Vagina (tissue), 2 donors: ENCODE measurements at places on chromosomes 3 and 15. TPM values are rescaled to one million over a fixed set of nuclear protein-coding genes. Genes with fewer than 3 reads are reported as not detected.

SERINC4 gene
- total RNA-seq: not detected

SAXO2 gene
- total RNA-seq: not detected

SH3GL3 gene
- 3.9 TPM for total RNA-seq

KBTBD13 gene
- total RNA-seq: not detected

MEGF11 gene
- total RNA-seq: 0.25 TPM

DNA sequence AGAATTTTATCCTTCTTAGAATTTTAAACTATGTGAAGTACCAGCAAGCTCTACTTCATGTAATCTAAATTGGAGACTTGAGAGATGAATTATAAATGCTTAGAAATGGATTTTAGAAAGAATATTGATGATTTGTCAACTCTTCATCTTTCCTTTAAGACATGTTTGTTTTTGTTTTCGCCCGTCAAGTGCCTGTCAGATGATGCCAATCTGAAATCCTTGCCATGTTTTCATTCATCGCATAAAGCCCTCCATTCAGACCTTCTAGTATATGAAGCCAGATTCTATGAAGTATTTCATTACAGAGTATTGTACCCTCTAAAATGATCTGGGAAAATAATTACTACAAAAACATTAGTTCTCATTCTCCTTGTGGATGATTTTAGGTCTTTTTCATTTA, 223.2 kb upstream of the SOX2 start:
- no peaks in the 10 kb centered on the region for H3K36me3 ChIP-seq
- no peaks in the 10 kb centered on the region for H3K27me3 ChIP-seq
- H3K27ac ChIP-seq: no peak overlapping the region
- H3K4me1 ChIP-seq: no peaks in the 10 kb centered on the region

- H3K4me3 ChIP-seq: no peak overlapping the region
- no peak overlapping the region for H3K27ac ChIP-seq
- no peaks in the 10 kb centered on the region for H3K4me1 ChIP-seq
- no peaks in the 10 kb centered on the region for H3K27me3 ChIP-seq
- no peaks in the 10 kb centered on the region for H3K36me3 ChIP-seq
Observed at GRCh38 chr3:159637883-159638542, 350.6 kb upstream of the IL12A start.

GRCh38 chr3:125582707-125583106, 12.6 kb downstream of the OSBPL11 start:
- H3K27ac ChIP-seq: no peak overlapping the region
- H3K4me1 ChIP-seq: peaks cover 12% of the 10 kb centered on the region
- DNase-seq: no peak
- H3K4me3 ChIP-seq: no peak overlapping the region
- no peaks in the 10 kb centered on the region for H3K27me3 ChIP-seq

GRCh38 chr3:41002104-41002503, 197.2 kb upstream of the CTNNB1 start:
- H3K27ac ChIP-seq: no peak overlapping the region
- H3K4me1 ChIP-seq: no peaks in the 10 kb centered on the region
- H3K36me3 ChIP-seq: no peaks in the 10 kb centered on the region
- H3K27me3 ChIP-seq: peaks cover 4% of the 10 kb centered on the region

- DNase-seq: no peak
- H3K27me3 ChIP-seq: no peaks in the 10 kb centered on the region
- H3K36me3 ChIP-seq: no peaks in the 10 kb centered on the region
- no peaks in the 10 kb centered on the region for H3K4me1 ChIP-seq
- no peak overlapping the region for H3K27ac ChIP-seq
Observed at GRCh38 chr3:102511639-102512038, 76.8 kb downstream of the ZPLD1 start.

DNA sequence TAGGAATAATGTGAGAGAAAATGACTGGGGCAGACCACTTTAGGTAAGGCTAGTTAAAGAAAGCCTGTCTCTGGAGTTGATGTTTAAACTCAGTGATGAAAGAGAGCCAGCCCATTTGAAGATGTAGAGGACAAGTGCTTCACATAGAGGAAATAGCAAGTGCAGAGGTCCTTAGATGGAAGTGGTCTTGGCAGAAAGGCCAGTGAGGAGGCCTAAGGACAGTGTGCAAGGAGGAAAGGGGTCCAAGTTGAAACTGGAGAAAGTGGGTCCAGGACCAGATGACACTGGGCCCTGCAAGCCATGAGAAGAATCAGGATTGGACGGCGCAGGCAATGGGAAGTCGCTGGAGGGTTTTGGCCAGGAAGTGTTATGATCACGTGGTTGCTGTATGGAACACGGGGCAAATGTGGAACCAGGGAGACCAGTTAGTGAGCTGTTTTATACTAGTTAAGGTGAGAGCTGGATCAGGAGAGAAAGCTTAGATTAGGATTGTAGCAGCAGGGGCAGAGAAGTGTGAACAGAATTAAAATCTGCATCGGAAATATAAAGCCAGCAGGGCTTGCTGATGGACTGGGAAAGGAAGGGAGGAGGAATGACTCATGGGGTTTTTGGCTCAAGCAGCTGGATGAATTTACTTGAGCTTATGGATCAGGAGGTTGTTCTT, 48.0 kb upstream of the SCAANT1 start:
- H3K36me3 ChIP-seq: no peaks in the 10 kb centered on the region
- peak overlapping the region; percentile 27 for H3K4me3 ChIP-seq
- no peaks in the 10 kb centered on the region for H3K27me3 ChIP-seq
- H3K4me1 ChIP-seq: peaks cover 44% of the 10 kb centered on the region

DNA sequence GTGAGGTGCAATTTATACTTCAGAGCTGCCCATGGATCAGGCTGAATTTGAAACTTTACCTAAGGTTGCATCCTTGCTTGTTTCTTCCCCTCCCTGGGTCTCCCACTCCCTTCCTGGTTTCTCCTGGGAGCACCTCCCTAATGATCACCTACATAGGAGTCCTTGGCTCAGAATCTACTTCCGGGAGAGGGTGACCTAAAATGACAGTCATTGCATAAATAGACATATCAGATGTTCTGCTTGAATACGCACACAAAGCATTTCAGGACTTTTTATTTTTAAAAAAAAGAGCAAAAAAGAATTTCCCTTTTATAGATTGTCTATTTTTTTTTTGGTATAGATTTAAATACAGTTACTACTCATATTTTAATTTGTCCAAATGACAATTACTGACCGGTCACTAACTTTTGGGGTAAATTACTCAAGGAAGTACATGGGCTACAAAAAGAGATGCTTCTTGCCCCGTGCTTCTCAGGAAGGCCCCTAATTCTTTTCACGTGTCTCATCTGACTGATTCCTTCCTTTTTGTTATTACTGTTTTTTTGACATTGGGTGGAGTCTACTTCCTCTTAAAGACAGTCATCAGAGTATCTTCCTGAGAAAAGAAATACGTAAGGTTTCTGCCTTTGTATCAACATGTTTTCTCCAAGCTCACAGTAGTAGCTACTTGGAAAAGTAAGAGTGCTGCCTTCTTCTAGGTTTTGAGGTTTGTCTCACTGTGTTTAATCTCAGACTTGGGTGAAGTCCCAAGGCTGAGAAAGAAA, 4.9 kb upstream of the MYZAP start:
- no peaks in the 10 kb centered on the region for H3K27me3 ChIP-seq
- DNase-seq: no peak
- peaks cover 23% of the 10 kb centered on the region for H3K4me1 ChIP-seq
- no peak overlapping the region for H3K27ac ChIP-seq

DNA sequence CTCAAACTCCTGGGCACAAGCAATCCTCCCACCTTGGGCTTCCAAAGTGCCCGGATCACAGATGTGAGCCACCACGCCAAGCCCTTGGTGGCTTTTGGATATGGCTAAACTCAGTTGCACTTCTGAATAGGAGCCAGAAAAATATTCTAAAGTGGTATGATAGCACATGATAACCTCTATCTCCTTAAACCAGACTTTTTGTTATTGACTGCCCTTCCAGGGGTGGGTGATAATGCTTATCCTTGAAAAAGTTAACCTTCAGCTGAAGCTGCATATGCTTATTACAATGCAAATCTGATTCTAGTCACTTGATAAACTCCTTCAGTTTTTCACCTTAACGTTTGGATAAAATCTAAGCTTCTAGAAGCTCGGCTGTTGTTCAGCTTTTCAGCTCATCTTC, 6.3 kb downstream of the CCNB2 start:
- no peak for DNase-seq
- no peak overlapping the region for H3K4me3 ChIP-seq
- H3K36me3 ChIP-seq: no peaks in the 10 kb centered on the region
- no peak overlapping the region for H3K27ac ChIP-seq
- no peaks in the 10 kb centered on the region for H3K4me1 ChIP-seq

GRCh38 chr3:10363935-10364334, 43.0 kb upstream of the SEC13 start:
- H3K4me3 ChIP-seq: no peak overlapping the region
- no peaks in the 10 kb centered on the region for H3K27me3 ChIP-seq
- DNase-seq: no peak
- H3K4me1 ChIP-seq: no peaks in the 10 kb centered on the region
- H3K27ac ChIP-seq: no peak overlapping the region

DNA sequence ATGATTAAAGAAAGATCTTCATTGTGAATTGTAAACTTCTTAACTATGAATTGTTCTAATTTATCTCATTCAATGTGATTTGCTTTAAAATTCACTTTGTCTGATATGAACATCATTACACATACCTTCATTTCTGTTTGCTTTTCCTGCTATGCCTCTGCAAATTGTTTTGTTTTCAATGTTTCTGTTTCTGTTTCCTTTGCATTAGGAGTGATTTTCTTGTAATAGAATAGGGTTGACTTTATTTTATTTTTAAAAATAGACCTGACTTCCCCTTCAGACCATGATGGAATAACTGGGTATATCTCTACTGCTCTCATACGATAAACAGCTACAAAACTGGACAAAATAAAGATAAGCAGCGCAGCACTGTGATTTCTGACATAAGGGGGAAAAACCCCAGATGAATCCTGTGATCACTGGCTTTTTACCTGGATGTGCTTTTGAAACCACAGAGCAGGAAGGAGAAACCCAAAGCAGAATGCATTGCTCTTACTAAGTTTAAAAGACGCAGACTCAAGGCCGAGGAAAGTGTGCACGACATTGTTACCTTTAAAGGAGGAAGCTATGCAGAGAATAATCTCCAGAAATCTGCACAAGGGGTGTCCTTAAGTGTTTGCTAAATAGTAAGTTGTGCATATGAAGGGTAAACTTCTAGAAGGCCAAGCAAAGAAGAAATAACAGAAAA, 420.2 kb downstream of the TBC1D5 start:
- H3K27ac ChIP-seq: no peak overlapping the region
- no peak for DNase-seq
- no peaks in the 10 kb centered on the region for H3K36me3 ChIP-seq

GRCh38 chr15:63794271-63794670, 39.5 kb downstream of the HERC1 start:
- no peaks in the 10 kb centered on the region for H3K36me3 ChIP-seq
- DNase-seq: no peak
- H3K27me3 ChIP-seq: no peaks in the 10 kb centered on the region
- peaks cover 54% of the 10 kb centered on the region for H3K4me1 ChIP-seq

DNA sequence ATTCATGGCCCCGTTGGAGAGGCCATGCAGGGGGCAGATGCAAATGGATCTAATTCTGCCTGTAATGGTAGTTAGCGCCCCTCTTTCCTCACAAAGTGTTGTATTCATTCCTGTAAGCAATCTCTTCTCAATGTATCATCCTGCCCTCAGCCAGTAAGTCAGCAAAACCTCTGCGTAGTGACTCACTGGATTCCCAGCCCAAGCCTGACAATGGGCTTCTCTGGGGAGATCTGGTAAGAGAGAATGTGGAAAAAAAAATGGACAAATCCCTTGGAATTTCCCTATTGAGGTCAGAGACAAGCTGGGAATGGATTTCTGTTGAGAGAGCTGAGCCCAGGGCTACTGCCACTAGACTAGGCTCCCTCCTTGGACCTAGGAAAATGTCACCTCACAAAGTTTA, 25.4 kb downstream of the ADPGK start:
- no peaks in the 10 kb centered on the region for H3K4me1 ChIP-seq
- no peaks in the 10 kb centered on the region for H3K36me3 ChIP-seq
- H3K4me3 ChIP-seq: no peak overlapping the region
- H3K27ac ChIP-seq: no peak overlapping the region
- no peak for DNase-seq

GRCh38 chr15:62390791-62391640, 225.9 kb upstream of the C2CD4B start:
- H3K4me3 ChIP-seq: peak overlapping the region; percentile 91
- H3K27ac ChIP-seq: peak overlapping the region; percentile 94
- H3K4me1 ChIP-seq: peaks cover 14% of the 10 kb centered on the region
- H3K36me3 ChIP-seq: no peaks in the 10 kb centered on the region
- H3K27me3 ChIP-seq: no peaks in the 10 kb centered on the region

DNA sequence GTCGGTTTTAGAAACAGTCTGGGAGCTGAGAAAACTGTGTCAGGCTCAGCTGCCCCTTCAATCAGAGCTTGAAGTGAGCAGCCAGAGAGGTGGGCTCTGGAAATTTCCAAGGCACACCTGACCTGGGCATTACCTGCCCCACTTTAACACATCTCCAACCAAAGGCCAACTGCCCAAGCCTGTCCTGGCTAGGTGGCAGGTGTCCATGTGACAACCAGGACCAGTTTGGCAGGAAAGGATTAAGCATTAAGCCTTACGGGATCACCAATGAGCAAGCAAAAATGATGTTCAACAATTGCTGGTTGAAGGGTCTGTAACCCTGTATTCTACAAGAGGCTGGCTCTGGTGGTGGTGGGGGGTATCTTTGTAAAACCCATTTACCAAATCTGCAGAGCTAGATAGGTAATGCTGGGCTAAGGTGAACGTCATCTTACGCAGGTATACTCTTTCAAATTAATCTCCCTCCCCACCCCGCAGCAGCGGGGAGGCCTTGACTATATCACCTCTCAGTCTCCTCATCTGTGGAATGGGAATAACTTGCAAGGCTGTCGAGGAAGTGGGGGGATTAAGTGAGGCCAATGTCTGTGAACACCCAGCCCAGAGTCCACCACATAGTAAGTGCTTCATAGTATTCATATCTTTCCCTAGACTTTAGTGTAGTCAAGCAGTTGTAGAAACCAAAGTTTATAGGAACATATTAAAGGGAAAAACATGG, 183.2 kb downstream of the MEGF11 start:
- H3K27me3 ChIP-seq: no peaks in the 10 kb centered on the region
- no peak overlapping the region for H3K27ac ChIP-seq
- DNase-seq: no peak
- H3K4me1 ChIP-seq: no peaks in the 10 kb centered on the region
- no peak overlapping the region for H3K4me3 ChIP-seq

- H3K27me3 ChIP-seq: no peaks in the 10 kb centered on the region
- H3K36me3 ChIP-seq: no peaks in the 10 kb centered on the region
- peaks cover 27% of the 10 kb centered on the region for H3K4me1 ChIP-seq
- no peak for DNase-seq
- peak overlapping the region; percentile 84 for H3K27ac ChIP-seq
Observed at GRCh38 chr15:63188247-63188925, 1.0 kb upstream of the RAB8B start.

DNA sequence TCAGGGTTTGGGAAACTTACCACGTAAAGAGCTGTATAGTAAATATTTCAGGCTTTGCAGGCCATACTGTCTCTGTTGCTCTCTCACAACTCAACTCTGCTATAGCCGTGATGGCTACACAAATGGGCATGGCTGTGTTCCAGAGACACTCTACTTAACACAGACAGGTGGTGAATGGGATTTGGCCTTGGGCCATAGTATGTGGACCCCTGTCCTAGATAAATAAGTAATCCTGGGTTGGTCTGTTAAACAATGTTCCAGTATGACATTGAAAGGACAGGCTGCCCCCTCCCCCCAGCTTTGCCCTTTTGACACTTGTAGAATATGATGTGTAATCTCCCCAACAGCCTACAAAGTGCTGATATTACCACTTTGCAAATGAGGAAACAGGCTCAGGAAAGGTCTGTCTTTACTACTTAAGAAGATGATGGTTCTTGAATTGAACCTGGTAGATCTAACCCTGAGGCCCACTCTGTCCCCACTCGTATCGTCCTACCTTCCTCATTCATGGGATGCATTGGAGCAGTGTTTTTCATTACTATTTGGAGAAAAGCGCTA, 38.4 kb downstream of the SLCO3A1 start:
- H3K27ac ChIP-seq: no peak overlapping the region
- no peaks in the 10 kb centered on the region for H3K36me3 ChIP-seq
- H3K4me1 ChIP-seq: peaks cover 47% of the 10 kb centered on the region
- no peak overlapping the region for H3K4me3 ChIP-seq
- H3K27me3 ChIP-seq: no peaks in the 10 kb centered on the region
- no peak for DNase-seq
